Spleen (tissue), 13 donors: ENCODE measurements at places on chromosomes 12 and 14. TPM values are rescaled to one million over a fixed set of nuclear protein-coding genes. Genes with fewer than 3 reads are reported as not detected.

DNA sequence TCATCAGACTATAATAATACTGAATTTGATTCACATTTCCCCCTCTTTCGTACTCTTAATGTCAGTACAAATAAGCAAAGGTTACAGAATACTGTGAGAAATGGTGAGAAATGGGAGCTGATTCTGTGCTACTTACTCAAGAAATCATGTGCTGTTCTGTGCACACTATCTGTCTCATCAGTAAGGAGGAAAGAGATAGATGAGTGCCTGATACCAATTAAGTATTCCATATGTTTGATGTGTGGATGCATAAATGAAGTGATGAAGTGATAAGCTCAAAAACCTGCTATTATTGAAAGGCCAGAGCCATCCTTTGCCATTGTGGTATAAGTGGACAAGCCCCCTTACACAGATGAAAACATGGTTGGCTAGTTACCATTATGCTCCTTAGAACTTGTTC lies 127.7 kb downstream of the PDE3A start:
- no peak for DNase-seq
- no peak overlapping the region for H3K4me3 ChIP-seq
- H3K36me3 ChIP-seq, result no peaks in the 10 kb centered on the region
- H3K27me3 ChIP-seq, result no peaks in the 10 kb centered on the region

GRCh38 chr14:36520601-36521525 lies 831 bp upstream of the NKX2-1 start:
- H3K27ac ChIP-seq, result no peak overlapping the region
- DNase-seq, result peak; percentile 76
- peaks cover 39% of the 10 kb centered on the region for H3K4me1 ChIP-seq

DNA sequence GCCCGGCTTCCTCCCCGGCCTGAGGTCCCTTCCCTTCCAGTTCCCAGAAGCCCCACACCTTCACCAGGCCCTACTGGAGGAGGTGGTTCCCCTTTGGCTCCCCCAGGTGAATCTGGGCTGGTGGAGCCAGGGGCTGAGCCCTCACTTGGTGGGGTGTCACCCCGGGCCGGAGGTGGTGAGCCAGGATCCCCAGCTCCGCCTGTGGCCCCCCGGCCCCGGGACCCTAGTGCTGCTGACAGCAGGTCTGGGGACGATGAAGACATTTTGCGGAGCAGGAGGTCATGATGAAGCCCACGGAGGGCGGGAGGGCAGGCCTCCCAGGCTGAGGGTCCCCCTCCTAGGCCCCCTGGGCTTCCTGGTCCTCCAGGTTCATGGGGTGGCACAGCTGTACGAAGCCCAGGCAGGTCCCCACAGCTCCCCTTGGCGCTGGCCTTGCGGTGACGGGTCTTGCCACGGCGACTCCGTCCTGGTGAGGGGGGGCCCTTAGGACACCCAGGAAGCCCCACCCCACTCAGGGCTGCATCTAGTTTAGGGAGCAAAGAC lies 16.6 kb downstream of the MAP3K12 start:
- no peak for DNase-seq
- H3K27me3 ChIP-seq, result no peaks in the 10 kb centered on the region
- no peak overlapping the region for H3K4me3 ChIP-seq
- H3K36me3 ChIP-seq, result peaks cover 97% of the 10 kb centered on the region

GRCh38 chr12:40622246-40622838 lies 69.9 kb upstream of the CNTN1 start:
- no peak overlapping the region for H3K27ac ChIP-seq
- no peaks in the 10 kb centered on the region for H3K4me1 ChIP-seq
- H3K4me3 ChIP-seq, result no peak overlapping the region
- H3K36me3 ChIP-seq, result no peaks in the 10 kb centered on the region
- no peaks in the 10 kb centered on the region for H3K27me3 ChIP-seq
- DNase-seq, result no peak

DNA sequence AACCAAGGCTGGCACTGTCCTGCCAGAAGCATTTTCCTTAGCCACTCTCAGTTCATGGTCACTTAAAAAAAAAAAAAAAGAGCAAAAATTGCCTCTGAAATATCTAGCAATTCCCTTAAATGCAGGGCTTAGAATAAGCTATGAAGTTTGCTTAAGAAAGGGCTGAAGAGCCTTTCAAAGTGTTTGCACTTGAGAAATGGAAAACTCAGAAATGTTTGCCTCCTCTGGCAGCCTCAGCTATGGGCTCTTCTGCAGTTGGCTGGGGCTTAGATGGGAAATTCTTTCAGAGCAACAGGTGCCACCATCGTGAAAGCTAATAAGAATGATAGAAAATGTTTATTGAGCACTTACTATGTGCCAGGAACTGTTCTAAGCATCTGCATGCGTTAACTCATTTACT lies 48.5 kb upstream of the TSPAN11 start:
- H3K27ac ChIP-seq, result no peak overlapping the region
- H3K4me1 ChIP-seq, result no peaks in the 10 kb centered on the region
- no peak for DNase-seq
- no peaks in the 10 kb centered on the region for H3K36me3 ChIP-seq

DNA sequence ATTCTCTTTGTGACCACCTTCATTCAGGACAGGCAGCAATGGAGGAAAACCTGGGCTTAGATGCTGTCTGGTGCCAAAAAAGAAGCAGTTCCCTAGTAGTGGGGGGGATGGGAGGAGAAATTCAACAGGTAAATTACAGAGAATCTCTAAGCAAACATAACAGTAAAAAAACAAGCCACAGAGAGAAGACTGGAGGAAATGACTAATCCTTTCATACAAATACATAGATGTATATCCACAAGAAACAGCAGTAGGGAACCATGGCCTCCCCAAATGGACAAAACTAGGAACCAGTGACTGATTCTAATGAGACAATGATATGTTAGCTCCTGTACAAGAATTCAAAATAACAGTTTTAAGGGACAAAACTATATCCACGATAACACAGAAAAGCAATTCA lies 513.0 kb downstream of the NAV3 start:
- H3K27ac ChIP-seq, result no peak overlapping the region
- no peak for DNase-seq
- H3K36me3 ChIP-seq, result no peaks in the 10 kb centered on the region

DNA sequence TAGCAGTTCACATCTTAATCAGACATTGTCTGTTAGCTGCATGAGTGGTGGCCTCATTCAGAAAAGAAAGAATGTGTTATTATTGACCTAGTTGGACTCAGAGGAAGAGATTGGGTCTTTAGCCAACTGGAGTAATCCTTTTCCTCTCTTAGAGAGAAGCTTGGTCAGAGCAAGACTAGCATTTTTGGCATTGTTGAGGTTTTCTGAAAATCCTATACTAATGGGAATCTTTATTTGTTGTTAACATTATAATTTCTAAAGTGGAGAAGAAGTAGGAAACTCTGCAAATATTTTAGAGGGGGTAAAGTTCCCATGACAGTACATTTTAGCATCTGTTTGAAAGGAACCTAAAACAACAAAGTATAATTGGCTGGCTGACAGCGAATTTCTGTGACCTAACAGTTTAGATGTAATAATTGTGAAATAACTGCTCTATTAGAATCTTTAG lies 9.7 kb downstream of the TOX4 start:
- H3K36me3 ChIP-seq, result peaks cover 78% of the 10 kb centered on the region
- no peak for DNase-seq
- no peaks in the 10 kb centered on the region for H3K27me3 ChIP-seq
- no peak overlapping the region for H3K27ac ChIP-seq
- H3K4me3 ChIP-seq, result no peak overlapping the region
- peaks cover 10% of the 10 kb centered on the region for H3K4me1 ChIP-seq

DNA sequence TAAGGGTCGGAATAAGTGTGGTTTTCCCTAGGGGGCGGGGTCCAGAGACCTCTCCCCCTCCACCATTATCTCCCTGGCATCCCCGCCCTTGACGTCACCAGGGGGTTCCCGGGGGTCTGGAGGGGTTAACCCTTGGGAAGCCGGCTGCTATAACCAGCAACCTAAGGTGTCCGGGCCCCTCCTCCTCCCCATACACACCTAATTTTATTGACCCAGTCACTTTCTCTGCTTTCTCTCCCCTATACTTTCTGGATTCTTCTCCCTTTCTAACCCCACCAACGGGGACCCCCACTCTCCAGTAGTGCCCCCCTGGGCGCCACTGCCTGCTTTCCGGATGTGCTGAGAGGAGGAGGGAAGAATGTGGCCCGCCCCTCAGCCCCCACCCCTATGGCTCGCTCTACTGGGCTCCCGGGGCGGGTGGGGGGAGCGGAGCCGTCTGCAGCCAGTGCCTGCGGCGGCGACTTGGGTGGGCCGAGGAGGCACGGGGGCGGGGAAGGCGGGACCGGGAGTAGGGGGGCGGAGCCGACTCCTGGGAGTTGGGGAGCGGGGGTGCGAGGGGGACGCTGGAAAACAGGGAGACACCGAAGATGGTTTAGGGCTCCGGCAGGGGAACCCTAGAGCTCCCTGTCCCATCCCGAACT lies 1.8 kb downstream of the GLI1 start:
- H3K36me3 ChIP-seq, result no peaks in the 10 kb centered on the region
- peak; percentile 88 for DNase-seq
- H3K27me3 ChIP-seq, result peaks cover 25% of the 10 kb centered on the region
- peaks cover 43% of the 10 kb centered on the region for H3K4me1 ChIP-seq

GRCh38 chr12:45014396-45014795 lies 36.5 kb downstream of the DBX2 start:
- no peak for DNase-seq
- H3K27me3 ChIP-seq, result no peaks in the 10 kb centered on the region
- H3K4me3 ChIP-seq, result no peak overlapping the region
- H3K36me3 ChIP-seq, result no peaks in the 10 kb centered on the region

DNA sequence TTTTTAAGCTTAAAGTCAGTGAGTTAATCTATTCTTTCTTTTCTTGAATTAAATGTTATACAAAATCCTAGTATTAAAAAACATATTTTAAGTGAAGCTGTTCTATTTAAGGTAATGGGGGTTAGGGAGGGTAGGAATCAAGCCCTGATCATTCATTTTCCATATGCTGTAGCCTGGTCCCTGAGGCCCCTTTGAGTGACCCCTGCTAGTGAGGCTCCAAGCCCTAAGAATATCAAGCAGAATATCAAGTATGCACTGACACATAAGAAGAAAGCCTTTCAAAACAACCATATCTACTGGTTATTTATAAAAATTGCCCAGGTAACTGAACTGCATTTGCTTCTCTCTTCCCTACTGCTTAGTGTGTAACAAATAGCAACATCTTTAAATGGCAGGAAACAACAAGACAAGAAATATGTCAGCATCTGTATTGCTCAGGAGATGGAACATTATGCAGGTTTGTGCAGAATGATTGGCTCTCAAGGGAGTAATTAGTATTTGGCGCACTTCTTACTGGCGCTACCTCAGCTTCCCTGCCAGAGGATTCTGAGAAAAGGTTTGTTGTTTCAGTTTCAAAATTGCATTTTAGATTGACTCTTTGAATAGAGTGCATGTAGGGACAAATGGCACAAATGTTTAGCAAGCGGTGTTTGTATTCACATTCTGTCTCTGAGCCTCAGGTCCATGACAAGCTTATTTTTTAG lies 223.0 kb downstream of the DUSP6 start:
- no peak overlapping the region for H3K27ac ChIP-seq
- H3K27me3 ChIP-seq, result no peaks in the 10 kb centered on the region
- peaks cover 4% of the 10 kb centered on the region for H3K4me1 ChIP-seq
- DNase-seq, result no peak
- no peak overlapping the region for H3K4me3 ChIP-seq

- H3K27me3 ChIP-seq, result no peaks in the 10 kb centered on the region
- H3K4me1 ChIP-seq, result no peaks in the 10 kb centered on the region
- no peak for DNase-seq
- H3K27ac ChIP-seq, result no peak overlapping the region
- no peaks in the 10 kb centered on the region for H3K36me3 ChIP-seq
- H3K4me3 ChIP-seq, result no peak overlapping the region
Measured at GRCh38 chr12:115413626-115414025, 729.7 kb upstream of the TBX3 start.

DNA sequence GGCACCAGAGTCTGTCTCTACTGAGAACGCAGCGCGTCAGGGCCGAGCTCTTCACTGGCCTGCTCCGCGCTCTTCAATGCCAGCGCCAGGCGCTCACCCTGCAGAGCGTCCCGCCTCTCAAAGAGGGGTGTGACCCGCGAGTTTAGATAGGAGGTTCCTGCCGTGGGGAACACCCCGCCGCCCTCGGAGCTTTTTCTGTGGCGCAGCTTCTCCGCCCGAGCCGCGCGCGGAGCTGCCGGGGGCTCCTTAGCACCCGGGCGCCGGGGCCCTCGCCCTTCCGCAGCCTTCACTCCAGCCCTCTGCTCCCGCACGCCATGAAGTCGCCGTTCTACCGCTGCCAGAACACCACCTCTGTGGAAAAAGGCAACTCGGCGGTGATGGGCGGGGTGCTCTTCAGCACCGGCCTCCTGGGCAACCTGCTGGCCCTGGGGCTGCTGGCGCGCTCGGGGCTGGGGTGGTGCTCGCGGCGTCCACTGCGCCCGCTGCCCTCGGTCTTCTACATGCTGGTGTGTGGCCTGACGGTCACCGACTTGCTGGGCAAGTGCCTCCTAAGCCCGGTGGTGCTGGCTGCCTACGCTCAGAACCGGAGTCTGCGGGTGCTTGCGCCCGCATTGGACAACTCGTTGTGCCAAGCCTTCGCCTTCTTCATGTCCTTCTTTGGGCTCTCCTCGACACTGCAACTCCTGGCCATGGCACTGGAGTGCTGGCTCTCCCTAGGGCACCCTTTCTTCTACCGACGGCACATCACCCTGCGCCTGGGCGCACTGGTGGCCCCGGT lies at the start of gene PTGDR:
PTGDR (plus strand) TSS at position 198 of the 778 bp plus-strand sequence; CDS start at position 315, 117 bp downstream.
- H3K4me3 ChIP-seq, result peak within 1 kb of the TSS; percentile 49
- H3K27me3 ChIP-seq, result peaks cover 27% of the 10 kb centered on the region
- DNase-seq, result peak; percentile 89
- peak within 1 kb of the TSS; percentile 79 for H3K27ac ChIP-seq
- H3K4me1 ChIP-seq, result peaks cover 35% of the 10 kb centered on the region

DNA sequence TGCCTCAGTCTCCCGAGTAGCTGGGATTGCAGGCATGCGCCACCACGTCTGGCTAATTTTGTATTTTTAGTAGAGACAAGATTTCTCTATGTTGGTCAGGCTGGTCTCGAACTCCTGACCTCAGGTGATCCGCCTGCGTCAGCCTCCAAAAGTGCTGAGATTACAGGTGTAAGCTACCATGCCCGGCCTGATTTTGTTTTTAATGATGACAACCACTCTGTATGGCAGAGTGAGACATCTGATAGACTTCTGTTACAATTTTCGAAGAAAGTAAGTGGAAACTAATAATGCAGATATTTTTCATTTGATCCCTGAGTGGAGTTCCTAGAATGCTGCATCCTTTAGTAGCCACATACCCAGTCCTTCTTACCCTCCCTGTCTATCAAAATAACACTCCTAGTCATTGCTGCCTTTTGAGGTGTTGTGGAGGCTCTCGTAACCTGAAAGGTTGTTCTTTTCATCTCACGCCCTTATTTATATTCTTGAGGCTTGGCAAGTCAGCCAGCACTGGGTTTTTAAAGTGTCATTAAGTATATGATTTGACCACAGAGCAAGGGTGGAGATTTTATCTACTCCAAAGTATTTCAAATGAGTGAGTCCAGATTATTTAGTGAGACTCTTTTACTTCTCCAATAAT lies 5.9 kb upstream of the EID3 start:
- no peak overlapping the region for H3K27ac ChIP-seq
- DNase-seq, result no peak
- no peaks in the 10 kb centered on the region for H3K27me3 ChIP-seq
- H3K36me3 ChIP-seq, result peaks cover 10% of the 10 kb centered on the region
- H3K4me1 ChIP-seq, result peaks cover 53% of the 10 kb centered on the region

HRK gene
- 0.34 TPM for total RNA-seq

DENR gene
- total RNA-seq, result 41.7 TPM

TPPP2 gene
- total RNA-seq, result 0.57 TPM

SERPINA12 gene
- not detected for total RNA-seq

B3GNT4 gene
- not detected for total RNA-seq

TOGARAM1 gene
- total RNA-seq, result 23.7 TPM
